Stimulated activated CD4-positive, alpha-beta T cell treated with anti-CD3 and anti-CD28 coated beads, Interleukin-2, amount 100 ng/mL, for 4 hours (primary cell): ENCODE measurements at places on chromosomes 3 and 15.

DNA sequence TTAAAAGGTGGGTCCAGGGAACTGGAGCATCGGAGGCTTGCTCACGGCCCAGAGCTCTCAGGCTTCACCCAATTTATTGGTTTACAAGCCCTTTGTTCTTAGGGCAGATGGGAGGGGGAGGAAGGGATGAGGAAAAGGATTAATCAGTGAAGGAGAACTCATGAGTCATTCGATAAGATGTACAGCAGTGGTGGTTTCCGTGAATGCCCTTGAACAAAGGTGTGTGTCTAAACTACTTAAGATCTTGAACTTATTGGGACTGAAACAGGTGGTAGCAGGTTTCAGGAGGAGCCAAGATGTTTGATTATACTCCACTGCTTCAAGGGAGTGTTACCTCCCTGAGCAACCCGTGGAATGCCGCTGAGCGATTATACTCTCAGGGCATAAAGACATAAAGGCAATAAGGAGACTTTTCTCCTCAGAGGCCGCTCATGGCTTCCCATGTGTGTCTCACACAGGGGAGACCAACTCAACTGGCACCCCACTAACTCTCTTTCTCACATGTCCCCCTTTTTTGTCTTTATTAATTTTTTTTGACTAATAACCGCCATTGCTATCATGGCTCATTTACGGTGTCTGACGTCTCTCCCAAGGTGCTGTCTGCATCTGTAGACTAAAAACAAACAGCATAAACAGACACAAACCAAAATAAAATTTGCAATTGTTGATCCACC is 17.3 kb upstream of the SLC28A2 start:
- DNase-seq = no peak

DNA sequence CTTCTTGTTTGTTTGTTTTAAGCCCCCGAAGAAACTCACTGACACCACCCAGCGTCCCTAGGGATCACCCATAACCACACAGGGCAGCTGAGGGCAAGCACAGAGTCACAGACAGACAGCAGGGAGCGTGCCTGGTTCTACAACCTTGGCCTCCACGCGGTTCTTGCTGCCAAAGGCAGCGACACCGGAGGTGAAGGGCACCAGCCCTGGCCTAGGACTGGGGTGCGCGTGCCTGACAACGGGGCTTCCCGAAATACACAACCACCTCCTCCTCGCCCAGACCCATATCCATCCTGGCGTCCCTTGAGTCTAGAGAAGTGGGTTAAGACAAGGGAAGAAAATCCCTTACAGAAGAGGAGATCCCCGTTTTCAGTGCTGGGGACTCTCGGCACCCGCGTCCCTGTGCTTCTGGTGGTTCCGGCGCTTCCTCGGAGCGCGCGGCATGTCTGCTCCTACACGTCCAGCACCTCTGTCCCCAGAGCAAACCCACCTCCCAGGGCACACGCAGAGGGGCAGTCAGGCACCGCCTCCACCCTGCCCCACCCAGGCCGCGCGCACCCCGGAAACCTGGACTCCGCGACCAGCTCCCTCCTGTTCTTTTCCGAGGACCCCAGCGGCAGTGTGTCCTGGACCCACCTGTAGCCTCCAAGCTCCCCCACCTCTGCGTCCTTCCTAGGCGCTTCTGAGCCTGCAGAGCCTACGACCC is 911 bp downstream of the RFTN1 start:
- peak; percentile 35 for DNase-seq

- peak; percentile 42 for DNase-seq
Observed at GRCh38 chr3:39378088-39378487, 5.1 kb upstream of the SLC25A38 start.

DNA sequence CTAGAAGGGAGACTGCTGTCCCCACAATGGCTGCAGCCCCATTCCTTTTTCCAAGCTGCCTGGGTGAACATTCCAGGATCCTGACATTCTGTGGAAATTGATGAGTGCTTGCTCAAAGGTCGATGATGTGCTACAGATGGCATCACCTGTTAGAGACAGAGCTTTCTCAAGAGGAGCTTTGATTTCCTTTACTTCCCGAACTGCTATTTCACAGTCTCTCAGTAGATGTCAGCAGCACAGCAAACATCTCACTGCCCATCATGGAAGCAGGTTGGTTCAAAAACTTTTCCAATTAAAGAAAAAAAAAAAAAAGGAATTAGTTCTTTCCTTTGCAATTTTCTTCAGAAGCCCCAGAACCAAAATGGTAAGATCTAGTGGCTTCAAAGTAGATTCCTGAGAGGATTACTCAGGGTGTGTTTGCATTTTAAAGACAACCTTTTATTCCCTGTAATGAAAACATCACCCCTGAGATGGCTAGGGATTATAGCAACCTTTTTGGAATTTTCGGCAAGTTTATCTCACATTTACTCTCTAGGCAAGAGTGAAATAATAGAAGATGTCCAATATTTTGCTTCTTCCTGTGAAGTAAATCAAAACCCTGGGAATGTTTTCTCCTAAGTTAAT is 44.8 kb downstream of the POLR2M start:
- no peak for DNase-seq

DNA sequence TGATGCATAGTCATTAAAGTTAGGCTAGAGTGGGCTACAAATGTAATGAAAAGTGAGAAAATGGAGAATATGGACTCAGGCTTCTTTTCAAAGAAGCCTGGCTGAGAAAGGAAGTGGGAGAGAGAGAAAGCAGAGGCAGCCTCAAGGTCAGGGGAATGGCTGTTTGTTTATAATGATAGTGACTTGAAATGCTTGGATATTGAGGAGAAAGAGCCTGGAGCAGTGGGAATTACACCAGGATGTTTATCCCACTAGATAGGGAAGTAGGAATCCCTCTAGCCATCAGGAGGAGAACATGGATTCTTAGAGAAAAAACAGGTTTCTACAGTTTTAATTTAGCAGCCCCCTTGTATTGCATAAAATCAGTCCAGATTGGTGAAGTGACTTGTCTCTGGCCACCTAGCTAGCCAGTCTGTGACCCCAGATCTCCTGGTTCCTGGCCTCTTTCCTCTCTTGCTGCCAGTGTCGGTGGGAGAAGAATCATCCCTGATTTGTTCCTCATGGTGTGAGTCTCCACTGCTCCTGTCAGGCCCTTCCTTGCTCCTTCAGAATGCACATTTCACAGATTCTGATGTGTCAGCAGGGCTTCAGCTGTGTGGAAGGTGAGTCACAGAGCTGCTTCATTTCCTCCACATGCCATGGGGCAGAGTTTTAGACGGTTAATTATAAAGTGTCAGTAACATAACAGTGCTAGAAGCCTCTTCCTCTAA is 32.9 kb downstream of the SEMA6D start:
- DNase-seq = no peak

- no peak for DNase-seq
Observed at GRCh38 chr15:68552773-68553172, 26.0 kb upstream of the CORO2B start.

DNA sequence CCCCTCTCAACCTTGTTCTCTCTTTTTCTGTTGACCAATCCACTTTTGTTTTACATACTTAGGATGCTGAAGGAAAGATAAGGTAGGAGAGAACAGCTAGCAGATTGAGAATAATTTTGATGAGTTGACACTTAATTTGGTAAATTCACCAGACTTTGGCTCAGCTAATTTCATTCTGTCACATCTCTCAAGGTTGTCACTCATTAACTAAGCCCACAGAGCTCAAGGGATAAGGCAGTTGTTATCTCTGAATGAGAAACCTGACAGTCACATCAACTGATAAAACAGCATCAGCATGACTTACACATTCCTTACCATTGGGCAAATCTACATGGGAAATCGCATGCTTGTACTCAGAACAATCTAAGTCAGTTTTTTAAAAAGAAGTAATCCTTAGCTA is 591.4 kb downstream of the NLGN1 start:
- no peak for DNase-seq

- DNase-seq = no peak
Observed at GRCh38 chr3:94416768-94417167, 353.9 kb downstream of the NSUN3 start.

DNA sequence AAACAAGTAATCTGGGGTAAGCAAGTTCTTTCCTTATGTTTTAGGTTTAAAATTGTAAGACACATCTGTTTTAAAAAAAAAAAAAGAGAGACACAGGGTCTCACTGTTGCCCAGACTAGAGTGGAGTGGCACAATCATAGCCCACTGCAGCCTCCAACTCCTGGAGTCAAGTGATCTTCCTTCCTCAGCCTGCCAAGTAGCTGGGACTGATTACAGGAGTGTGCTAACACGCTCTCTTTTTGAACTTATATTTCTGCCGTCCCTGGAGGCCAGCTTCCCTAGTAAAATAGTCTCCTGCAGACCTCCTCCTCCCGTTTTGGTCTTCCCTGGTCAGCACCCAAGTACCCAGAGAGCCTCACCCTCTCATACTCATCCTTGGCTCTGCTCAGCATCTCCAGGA is 35.5 kb downstream of the DCP1A start:
- DNase-seq = no peak

- DNase-seq = no peak
Observed at GRCh38 chr3:197430502-197430901, 125.3 kb downstream of the BDH1 start.

- no peak for DNase-seq
Observed at GRCh38 chr3:18355832-18356231, 69.3 kb downstream of the SATB1 start.

GRCh38 chr3:17133632-17134545 is 249.1 kb downstream of the PLCL2 start:
- no peak for DNase-seq

DNA sequence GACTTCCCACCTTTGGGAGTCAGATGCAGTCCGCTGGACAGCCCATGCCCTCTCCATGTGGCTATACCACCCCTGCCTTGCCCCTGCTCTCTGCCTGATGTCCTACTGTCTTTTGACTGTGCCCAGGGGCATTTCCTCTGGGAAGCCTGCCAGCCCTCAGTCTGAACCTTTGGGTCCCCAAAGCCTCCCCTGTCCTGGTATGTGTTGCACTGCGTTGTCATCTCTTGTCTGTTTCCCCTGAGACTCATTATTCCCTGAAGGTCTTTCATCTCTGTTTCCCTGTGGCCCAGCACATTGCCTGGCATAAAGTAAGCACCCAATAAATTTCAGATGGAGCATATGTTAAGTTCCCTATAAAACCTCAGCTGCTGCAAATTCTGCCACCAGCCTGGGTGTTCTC is 236.6 kb upstream of the CTDSPL start:
- no peak for DNase-seq

GRCh38 chr15:78229431-78230406 is 4.6 kb downstream of the ACSBG1 start:
- no peak for DNase-seq

DNA sequence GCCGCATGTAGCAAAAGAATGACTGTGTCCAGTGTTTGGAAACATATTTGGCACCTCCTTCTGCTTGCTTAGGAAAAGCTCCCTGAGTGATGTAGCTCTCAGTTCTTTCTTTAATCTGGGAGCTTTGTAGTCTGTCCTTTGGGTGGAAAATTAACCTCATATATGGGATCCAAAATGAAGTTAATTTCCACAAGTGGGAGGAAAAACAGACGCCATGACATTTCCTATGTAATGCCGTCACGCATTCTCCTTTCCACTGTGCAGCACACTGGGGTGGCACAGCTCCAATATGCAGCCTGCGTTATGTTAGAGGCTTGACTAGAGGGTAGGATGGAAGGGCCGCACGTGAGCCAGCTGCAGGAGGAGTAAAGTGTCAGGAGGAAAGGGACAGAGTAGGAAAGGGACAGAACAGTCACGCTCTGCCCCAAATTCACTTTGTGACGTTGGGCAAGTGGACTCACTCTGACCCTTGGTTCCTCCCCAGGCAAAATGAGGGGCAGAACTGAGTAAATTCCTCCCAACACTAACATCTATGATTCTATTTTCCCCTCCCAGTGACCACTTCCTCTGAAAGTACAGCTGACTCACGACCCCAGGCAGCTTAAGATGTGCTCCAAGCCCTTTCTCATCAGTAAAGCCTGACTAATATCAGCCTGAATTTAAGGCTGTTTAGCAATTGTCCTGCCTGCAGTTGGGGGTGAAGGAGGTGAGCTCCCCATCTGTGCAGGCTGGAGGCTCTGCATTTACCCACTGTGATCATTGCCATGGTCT is 176.5 kb upstream of the PFN2 start:
- DNase-seq = no peak

DNA sequence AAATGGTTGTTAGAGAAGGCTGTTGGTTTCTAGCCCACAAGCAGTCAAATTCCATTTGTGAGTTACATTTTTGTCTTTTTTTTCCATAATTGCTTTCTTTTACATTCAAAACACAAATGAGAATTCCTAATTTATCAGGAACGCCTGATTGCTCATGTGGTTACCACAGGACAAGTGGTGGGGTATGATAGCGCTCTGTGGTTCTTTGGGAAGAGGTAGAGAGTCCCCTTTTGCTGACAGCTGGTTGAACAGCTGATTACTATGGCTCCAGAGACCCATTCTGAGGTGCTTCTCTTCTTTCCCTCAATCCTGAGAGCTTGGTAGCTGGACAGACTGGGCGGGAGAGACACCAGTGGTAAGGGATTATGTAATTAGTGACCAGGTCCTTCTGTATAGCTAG is 24.4 kb downstream of the CNOT10 start:
- DNase-seq = no peak

- DNase-seq = no peak
Observed at GRCh38 chr15:76418352-76419140, 82.0 kb downstream of the ISL2 start.

- peak; percentile 61 for DNase-seq
Observed at GRCh38 chr3:56878074-56878473, 76.3 kb upstream of the ARHGEF3 start.

GRCh38 chr15:98134905-98135304 is 174.4 kb downstream of the ARRDC4 start:
- no peak for DNase-seq

- DNase-seq = no peak
Observed at GRCh38 chr3:179083977-179084376, 12.4 kb upstream of the ZMAT3 start.

DNA sequence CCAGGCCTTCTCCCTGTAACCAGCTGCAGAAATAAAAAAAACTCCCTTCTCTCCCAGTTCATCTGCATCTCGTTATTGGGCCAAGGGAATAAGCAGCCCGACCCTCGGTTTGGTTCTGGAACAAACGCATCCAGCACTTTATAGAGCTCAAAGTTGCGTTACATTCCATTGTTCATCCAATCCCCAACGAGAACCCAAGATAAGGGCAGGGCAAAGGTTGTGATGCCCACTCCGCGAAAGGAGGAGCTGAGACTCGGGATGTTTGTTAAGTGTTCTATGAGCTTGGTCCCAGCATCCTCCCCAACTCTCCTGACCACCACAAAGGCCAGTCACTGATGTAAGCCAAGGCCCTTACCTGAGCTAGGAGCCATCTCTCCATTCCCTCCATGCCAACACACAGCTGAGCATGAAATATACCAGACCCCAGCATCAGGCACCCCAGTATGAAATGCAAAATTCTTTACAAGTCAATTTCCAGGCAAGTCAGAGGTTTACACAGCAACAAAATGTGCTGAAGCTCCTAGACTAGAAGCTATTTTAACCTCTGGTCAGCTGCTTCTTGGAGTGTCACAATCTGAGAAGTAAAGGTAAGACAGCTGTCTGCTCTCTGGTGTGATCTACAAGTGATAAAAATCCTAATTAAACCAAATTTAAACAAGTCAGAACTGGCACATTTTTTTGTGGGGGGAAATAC is 17.9 kb downstream of the CCDC12 start:
- no peak for DNase-seq

DNA sequence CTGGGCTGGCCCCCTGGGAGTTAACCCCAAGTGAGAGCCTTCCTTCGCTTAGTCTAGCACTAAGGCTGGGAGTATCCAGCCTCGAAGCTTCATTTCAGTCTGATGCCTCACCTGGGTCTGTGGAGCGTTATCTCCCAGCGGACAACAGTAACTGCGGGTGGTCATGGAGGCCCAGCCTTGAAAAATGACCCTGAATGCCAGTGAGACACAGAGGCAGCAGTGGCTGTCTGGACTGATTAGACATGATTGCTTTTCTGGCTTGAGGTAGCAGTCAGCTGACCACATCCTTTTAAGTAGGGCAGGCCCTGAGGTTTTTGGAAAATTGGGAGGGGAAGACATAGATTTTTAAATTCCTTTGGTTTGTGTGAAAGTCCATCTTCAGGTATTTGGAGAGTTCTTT is 28.2 kb upstream of the TRIM59 start:
- DNase-seq = no peak
